ENCODE measurements at places on chromosomes 4 and X. TPM values are rescaled to one million over a fixed set of nuclear protein-coding genes. Genes with fewer than 3 reads are reported as not detected.
A peak's percentile ranks its signal among the peaks of the same experiment; 100 is the strongest.

DNA sequence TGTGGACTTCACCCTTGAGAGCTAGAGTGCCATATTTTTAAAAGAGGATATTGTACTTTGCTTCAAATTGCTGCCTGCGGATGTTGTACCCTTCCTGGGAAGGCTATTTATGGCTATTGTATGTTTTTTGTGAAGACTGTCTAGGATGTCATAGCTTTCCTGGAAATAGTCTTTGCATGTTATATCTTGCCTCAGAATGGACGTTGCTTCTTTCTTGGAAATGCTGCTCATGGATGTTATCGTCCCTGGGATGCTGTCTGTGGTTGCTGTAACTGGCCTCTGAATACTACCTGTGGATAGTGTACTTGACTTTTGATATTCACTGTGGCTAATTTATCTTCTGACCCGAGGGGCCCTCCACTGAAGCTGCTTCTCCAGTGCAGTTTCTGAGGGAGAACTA lies 146.8 kb downstream of the ENOX2 start:
- DNase-seq, result no peak

- no peak for DNase-seq
These were observed 110.3 kb upstream of the KIT start for GRCh38 chr4:54547299-54548097.

DNA sequence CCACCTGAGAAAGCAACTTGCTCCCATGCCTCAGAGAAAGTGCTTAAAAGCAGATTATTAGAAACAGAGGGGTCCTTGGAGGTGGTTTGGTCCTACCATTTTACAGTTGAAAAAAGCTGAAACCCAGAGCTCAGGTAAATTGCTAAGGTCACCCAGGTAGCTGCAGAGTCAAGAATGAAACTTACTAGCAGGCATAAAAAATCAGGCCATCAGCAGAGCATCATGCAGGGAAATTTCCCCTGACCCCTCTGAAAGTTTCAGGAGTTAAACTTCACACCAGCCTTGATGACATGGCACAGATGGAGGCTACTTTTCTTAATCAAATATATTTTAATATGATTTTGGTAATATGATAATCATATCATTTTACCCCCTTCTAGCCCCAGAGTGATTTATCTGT lies 70.3 kb downstream of the IRF2 start:
- DNase-seq, result no peak

DNA sequence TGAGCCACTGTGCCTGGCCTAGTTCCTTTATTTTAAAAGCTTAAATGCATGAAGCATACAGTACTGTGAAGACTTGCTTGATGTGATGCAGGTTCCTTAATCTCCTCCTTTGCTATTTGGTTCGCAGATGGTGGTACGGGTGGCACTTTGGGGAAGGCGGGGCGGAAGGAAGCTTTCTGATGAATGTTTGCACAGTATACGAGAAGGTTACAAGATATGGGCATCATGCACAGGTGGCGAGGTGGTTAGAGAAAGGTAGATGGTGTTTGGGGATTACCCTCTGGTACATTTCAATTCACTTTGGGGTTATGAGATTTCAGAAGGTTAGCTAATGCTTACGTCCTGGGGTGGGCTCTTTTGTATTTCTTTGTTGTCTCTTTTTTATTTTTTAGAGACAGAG lies 17.2 kb downstream of the RHOH start:
- DNase-seq, result no peak

DNA sequence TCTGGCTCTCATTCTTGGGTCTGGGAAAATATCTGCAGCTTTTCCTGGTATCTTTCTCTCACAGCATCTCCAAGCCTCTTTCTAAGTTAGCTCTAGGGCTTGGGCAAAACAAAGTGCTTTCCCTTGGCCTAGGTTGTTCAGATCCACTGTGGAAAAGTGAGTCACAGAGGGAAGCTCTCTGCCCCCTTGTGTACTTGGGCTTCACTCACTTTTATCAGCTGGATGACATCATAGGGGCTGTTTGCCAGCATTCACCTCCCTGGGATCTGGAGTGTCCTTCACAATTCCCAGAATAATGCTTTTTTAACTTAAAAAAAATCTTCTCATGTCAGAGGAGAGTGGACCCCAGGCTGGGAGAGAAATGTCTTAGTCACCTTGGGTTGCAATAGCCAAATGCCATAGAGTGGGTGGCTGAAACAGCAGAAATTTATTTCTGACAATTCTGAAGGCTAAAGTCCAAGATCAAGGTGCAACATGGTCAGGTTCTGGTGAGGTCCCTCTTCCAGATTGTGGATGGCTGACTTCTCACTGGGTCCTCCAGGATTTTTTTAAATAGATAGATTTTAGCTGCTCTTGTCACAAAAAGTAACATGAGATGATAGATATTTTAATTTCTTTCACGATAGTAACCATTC lies 247.8 kb downstream of the SH2D1A start:
- no peak for DNase-seq

DNA sequence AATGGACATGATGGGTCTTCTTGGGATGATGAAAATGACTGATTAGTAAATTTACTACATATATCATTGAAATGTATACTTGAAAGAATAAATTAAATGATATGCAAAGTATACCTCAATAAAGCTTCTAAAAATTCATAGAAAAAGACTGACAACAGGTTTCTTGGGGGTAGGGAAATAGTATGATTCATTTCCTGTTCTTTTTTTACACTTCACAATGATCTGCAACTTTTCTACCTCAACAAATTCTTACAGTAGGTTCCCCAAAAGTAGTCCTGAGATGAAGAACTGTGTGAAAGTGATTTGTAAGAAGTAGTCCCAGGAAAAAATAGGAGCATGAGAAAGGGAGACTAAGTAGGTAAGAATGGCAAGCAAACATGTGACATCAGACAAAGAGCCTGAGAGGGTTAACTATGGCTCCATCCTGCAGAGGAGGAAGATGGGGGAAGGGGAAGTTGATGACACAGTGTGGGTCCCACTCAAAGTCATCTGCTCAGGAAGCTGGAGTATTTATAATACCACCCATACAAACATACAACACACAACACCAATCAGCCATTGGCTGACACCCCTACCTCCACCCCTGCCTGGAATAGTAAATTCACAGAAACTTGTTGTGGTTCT lies 73.9 kb downstream of the ARHGAP6 start:
- no peak for DNase-seq

GRCh38 chr4:87216469-87216868 lies 3.9 kb downstream of the KLHL8 start:
- no peak for DNase-seq

AGTR2 gene
- not detected for total RNA-seq

DNA sequence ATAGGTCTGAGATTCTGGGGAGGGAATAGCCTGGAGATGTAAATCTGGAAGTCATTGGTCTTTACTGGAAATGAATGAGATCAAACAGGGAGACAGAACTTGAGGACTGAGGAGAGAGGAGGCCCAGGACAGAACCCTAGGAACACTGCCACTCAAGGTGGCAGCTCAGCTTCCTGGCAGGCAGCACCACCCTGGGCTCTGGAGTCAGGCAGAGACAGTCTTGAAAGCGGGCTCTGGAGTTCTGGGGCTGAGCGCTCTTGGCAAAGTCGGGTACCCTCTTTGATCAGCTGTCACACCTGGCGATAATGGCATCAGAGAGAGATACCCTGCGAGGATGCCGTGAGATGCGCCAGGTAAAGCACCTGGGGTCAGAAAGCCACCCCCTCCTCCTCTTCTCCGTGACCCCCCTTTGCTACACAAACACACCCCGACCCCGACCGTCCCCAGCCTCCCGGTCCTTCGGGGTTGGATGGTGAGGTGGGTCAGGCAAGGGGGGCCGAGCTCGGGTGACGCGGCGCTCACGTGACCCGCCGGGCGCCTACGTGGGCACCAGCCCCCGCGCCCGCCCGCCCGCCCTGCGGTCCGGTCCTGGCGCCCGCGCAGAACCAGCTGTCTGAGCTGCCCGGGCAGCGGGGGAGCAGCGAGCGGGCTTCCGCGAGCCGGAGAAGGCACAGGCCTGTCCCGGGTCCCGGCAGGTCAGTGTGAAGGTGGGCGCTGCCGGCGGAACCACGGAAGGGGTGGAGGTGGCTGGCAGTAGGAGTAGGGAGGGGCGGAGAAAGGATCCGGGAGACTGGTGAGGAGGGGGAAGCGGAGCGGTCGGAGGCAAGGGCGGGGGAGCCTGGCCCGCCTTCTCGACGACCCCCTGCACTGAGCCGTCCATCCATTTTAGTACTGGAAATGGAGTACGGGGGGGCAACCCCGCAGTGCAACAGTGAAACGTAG lies at the start of gene TCEAL3:
Gene TCEAL3 (plus strand): TSS at position 600 of the 942 bp plus-strand sequence. CDS start 1,102 bp downstream, outside the sequence.
- DNase-seq, result no peak

DNA sequence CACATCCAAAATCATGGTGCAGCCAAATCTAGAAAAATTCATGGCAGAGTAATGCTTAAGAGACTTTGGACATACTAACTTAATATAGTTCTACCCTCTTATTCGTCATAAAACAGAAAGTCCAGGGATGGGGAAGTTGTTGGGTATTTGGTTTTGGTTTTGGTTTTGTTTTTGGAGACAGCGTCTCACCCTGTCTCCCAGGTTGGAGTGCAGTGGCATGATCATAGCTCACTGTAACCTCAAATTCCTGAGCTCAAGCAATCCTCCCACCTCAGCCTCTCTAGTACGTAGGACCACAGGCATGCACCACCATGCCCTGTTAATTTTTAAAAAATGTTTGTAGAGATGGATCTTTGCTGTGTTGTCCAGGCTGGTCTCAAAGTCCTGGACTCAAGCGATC lies 271.8 kb upstream of the TENM3 start:
- DNase-seq, result no peak

GRCh38 chrX:100928660-100929613 lies at the start of gene XKRX:
Gene XKRX, minus strand, starts transcription at chrX:100928917. Its CDS starts 613 bp downstream, at chrX:100928304.
- DNase-seq, result no peak

DNA sequence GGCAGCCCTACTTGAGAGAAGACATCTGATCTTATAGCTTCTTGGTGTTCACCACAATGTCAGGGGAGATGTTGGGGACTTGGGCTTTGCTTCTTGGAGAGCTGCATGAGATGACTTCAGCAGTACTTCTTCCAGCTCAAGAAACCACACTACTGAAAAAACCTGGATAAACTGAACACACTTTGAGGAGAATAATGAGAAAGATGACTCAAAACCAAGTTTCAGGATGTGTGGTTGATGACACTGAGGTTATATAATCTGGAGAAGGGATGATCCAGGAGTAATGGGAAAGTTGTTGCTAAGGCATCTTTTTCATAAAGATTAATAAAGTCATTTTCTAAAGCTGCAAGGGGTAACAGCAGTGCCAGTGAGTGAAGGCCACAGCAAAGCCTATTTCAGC lies 58.4 kb upstream of the PNPLA4 start:
- no peak for DNase-seq

DNA sequence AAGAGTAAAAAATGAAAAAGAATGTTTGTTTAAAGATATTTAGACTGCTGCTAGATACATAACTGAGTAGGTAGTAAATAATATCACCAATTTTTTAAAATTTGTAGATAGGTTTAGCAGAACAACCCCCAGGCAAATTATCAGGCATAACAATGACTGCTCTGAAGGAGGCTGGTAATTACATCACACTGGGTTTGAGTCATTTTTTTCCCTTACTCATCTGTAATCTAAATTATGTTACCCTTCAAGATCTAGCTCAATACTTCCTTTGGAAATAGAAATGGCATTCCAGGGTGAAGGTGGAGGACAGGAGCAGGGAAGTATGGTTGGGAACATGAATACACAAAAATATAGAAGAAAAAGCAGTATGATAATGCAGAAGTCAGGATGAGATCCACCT lies 431.6 kb upstream of the MAOA start:
- no peak for DNase-seq

JADE3 gene
- 9.6 TPM for total RNA-seq

DNA sequence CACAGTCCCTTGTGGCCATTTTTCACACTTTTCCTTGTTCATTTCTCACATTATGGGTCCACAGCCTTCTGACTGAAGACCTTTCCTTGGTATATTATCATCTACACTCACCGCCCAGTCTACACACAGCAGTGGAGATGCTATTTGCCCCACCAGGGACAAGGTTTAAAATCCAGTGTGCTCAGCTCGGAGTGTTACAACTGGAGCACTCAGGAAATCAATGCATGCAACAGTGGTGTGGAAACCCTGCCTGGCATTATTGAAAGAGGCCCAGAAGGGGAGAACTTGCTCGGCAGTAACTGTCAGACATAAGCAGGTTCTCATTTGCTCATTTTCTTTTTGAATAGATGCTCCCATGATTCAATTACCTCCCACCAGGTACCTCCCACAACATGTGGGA lies 340.9 kb downstream of the DHRSX start:
- DNase-seq, result no peak

GRCh38 chr4:124902001-124902515 lies 189.5 kb upstream of the ANKRD50 start:
- DNase-seq, result no peak

CT47C1 gene
- total RNA-seq, result not detected

GRCh38 chrX:27863809-27864208 lies 56.0 kb downstream of the MAGEB10 start:
- no peak for DNase-seq

GRCh38 chrX:69133921-69134542 lies 31.2 kb downstream of the PJA1 start:
- DNase-seq, result peak; percentile 41

STATH gene
- not detected for total RNA-seq

S100P gene
- 210 TPM for total RNA-seq

MAGEB10 gene
- not detected for total RNA-seq

DNA sequence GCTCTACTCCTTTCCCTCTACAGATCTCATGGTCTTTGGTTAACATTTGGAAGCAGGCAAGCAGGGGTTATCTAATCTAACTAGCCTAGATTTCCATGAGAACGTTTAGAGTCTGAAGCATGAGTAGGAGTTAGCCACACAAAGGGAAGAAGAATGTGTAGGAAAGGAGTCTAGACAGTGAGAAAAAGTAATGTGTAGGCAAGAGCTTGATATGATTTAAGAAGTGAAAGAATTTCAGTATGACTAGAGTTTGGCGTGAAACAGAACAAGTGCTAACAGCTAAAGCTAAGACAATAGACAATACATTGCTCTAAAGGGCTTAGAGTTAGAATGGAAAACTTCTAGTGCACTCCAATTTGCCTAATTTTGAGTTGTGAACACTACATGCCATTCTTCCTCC lies 10.8 kb downstream of the CXCL8 start:
- DNase-seq, result no peak

GRCh38 chr4:2007804-2008670 lies 737 bp downstream of the NELFA start:
- no peak for DNase-seq

DNA sequence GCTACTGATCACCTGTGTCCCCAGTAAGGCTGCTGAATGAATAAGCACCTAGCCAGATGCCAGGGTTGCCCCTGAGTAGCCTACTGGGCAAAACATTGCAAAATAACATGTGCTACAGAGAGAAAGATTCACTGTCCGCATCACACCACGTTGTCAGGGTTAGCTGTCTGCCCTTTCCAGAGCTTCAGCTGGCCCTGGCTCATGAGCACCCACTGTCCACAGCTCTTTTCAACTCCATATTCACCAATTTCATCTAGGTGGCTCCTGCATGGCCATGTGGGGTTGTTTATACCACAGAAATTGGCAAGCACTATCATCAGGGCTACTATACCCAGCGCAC lies 227.7 kb upstream of the PSAPL1 start:
- no peak for DNase-seq

DNA sequence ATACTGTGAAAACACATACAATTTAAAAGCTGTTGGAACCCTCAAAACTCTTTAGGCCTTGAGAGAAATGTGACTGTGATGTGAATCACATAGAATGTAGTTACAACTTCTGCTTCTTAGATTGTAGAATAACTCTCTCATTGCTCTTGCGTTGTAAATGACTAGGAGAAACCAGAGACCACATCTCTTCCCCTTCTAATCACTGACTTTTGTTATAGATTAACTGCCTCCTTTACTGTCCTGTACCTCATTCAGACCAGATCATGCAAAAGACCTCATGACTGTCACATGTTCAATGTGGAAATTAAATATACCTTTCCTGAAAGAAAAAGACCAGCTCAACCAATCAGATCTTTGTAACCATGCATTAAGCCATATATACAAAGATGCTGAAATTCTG lies 43.2 kb upstream of the NEIL3 start:
- DNase-seq, result no peak
